ENCODE measurements at places on chromosomes 3 and 15. TPM values are rescaled to one million over a fixed set of nuclear protein-coding genes. Genes with fewer than 3 reads are reported as not detected.

DNA sequence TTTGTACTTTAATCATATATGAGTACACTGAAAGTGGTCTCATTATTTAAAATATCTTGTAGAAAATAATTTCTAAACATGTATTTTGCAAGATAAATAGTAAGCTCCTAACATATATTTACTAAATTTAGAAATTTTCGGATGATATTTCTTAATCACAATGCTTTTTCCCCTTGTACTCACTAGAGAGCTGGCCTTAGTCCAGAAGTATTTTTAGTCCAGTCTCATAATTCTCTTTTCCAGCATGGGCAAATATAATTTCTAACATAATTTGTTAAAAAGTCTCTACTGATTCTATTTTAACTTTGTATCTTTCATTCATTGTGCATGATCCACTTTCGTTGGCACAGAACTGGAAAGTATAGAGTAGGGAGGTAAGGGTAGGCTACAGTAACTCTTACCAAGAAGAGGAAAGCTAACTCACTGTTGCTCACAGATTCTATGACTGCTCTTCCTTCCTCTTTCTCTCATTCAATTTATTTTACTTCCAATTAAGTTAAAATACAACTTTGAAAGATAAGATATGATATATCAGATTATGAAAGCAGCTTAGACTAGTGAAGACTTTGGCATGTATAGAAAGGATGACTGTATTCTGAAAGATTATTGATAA, 39.3 kb downstream of the FGF7 start:
- no peak overlapping the region for H3K27ac ChIP-seq
- no peaks in the 10 kb centered on the region for H3K27me3 ChIP-seq
- no peak overlapping the region for H3K4me3 ChIP-seq
- no peaks in the 10 kb centered on the region for H3K36me3 ChIP-seq
- peaks cover 13% of the 10 kb centered on the region for H3K4me1 ChIP-seq
- DNase-seq = no peak

Gene EFCAB12
- 1.7 TPM for total RNA-seq

Gene KLHL40
- not detected for total RNA-seq

DNA sequence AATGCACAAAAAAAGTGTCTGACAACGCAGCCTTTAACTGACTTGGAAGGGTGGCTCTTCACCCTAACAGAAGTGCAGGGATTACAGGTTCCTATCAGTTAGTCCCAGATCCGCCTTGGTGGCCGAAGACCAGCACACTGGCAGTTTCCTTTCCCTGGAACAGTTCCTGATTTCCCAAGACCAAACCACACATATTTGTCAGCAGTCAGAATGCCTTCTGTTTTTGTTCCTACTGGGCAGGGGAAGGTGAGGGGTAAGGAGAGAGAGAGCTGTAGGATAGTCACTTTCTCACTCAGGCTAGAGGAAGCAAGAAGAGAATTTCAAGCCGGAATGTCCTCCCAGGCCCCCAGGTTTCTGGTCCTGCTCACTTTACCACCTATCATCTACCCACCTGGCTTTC, 9.2 kb downstream of the CXCR6 start:
- no peak overlapping the region for H3K4me3 ChIP-seq
- no peaks in the 10 kb centered on the region for H3K36me3 ChIP-seq
- no peak for DNase-seq
- H3K27ac ChIP-seq = no peak overlapping the region
- H3K27me3 ChIP-seq = no peaks in the 10 kb centered on the region

Gene NRG4
- total RNA-seq = 0.18 TPM

DNA sequence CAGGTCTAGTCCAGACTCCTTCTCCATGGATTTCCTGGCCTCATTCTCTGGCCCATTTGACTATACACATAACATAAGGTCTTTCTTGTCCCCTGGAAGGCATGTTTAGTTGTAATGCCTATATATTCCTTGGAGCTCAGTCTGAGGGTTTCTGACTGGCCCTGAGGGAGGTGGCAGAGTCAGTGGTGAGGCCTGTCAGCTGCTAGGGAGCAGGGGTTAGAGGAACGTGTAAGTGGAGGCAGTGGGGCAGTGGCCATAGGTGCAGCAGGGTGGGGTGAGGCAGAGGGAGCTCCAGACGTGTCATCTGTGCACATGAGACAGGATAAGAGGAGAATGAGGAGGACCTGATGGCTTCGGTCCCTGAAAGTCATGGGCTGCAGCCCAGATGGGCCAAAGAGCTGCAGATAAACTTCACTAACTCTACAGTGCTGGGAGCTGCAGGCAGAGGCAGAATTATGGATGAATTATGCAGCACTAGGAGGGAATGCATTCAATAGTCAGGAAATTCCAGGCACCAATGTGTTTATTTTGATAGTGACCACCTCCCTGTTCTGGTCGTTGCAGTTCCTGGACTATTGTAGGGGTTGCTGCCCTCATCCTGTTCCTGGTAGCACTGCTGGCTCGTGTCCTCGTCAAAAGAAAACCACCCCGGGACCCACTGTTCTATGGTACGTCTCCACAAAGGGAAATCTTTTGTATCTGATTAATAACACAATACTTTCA, 4.9 kb downstream of the TM6SF1 start:
- H3K36me3 ChIP-seq = no peaks in the 10 kb centered on the region
- H3K27ac ChIP-seq = no peak overlapping the region
- H3K4me3 ChIP-seq = no peak overlapping the region

Gene GP9
- not detected for total RNA-seq

GRCh38 chr15:89367485-89368451, 33.1 kb upstream of the POLG start:
- H3K27ac ChIP-seq = no peak overlapping the region
- no peaks in the 10 kb centered on the region for H3K27me3 ChIP-seq
- no peak for DNase-seq
- H3K36me3 ChIP-seq = no peaks in the 10 kb centered on the region
- no peak overlapping the region for H3K4me3 ChIP-seq

DNA sequence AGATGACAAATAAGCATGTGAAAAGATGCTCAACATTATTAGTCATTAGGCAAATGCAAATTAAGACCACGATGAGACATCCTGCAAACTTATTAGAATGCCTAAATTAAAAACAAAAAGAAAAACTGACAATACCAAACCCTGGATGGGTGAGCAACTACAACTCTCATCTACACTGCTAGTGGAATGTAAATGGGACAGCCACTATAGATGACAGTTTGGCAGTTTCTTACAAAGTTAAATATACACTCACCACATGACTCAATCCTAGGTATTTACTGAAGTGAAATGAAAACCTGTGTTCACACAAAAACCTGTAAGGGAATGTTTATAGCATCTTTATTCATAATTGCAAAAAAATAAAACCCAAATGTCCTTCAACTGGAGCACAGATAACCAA, 74.7 kb downstream of the NPTN start:
- no peaks in the 10 kb centered on the region for H3K4me1 ChIP-seq
- H3K27ac ChIP-seq = no peak overlapping the region
- no peak for DNase-seq
- H3K36me3 ChIP-seq = no peaks in the 10 kb centered on the region
- H3K27me3 ChIP-seq = no peaks in the 10 kb centered on the region
- no peak overlapping the region for H3K4me3 ChIP-seq

Gene SKOR1
- 0.92 TPM for total RNA-seq

GRCh38 chr15:78509726-78510312, 2.4 kb downstream of the HYKK start:
- DNase-seq = no peak
- no peaks in the 10 kb centered on the region for H3K4me1 ChIP-seq
- H3K4me3 ChIP-seq = no peak overlapping the region
- H3K27ac ChIP-seq = no peak overlapping the region
- H3K27me3 ChIP-seq = no peaks in the 10 kb centered on the region

- H3K36me3 ChIP-seq = no peaks in the 10 kb centered on the region
- DNase-seq = no peak
- no peak overlapping the region for H3K4me3 ChIP-seq
- no peaks in the 10 kb centered on the region for H3K4me1 ChIP-seq
- no peak overlapping the region for H3K27ac ChIP-seq
- H3K27me3 ChIP-seq = no peaks in the 10 kb centered on the region
Measured at GRCh38 chr15:97998307-97999071, 38.0 kb downstream of the ARRDC4 start.

DNA sequence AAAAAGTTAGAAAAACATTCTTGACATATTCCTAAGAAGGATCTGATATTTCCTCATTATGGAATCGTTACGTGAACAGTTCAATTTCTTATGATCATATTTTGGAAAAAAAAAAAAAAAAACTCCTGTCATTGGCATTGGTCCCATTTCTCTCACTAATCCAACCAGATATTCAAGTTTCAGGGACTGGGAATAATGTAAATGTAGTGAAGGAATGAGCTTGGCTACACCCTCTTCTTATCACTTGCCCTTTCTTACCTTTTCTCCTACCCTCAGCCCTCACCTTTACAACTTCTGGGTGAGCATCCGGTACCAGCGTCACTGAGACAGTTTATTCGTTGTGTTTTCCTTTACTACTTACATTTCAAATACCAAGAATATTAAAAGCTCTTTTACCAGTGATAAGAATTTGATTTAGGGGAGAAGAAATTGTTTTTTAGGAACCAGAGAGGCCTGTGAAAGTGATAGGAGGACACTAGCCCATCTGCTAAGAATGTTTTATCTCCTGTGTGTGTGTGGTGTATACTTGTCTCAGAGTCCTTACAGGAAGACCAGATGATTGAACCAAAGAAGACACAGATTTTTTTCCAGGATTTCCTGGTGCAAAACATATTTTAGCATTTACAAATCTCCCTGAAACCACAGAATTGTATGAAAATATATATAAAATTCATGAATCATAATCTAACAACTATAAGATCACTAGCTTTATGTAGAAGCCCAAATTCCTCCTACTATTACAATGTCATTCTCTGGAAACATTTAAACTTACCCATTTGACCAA, 946.7 kb downstream of the ZPLD1 start:
- DNase-seq = no peak
- no peak overlapping the region for H3K4me3 ChIP-seq
- H3K27ac ChIP-seq = no peak overlapping the region
- no peaks in the 10 kb centered on the region for H3K4me1 ChIP-seq
- H3K36me3 ChIP-seq = no peaks in the 10 kb centered on the region
